ENCODE measurements at places on chromosomes 7 and 10.

GRCh38 chr10:36333446-36333845, 691.4 kb upstream of the FZD8 start:
- no peak for DNase-seq

DNA sequence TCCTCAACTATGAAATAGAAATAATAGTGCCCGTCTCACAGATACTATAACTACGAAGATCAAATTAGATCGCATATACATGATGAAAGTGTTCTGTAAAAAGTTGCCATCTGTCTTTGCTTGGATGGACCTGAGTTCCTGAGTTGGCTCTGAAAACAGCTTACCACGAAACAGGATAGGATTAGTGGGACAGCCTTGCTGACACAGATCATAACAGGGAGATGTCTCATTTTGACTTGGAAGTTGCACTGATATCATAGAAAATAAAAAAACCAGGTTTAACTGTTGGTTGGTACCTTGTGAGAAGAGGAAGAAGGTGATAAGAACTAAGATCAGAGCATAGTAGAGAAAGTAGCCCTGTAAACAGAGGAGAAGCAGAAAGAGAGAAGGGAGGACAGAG, 79.3 kb upstream of the AGBL3 start:
- DNase-seq, result no peak

DNA sequence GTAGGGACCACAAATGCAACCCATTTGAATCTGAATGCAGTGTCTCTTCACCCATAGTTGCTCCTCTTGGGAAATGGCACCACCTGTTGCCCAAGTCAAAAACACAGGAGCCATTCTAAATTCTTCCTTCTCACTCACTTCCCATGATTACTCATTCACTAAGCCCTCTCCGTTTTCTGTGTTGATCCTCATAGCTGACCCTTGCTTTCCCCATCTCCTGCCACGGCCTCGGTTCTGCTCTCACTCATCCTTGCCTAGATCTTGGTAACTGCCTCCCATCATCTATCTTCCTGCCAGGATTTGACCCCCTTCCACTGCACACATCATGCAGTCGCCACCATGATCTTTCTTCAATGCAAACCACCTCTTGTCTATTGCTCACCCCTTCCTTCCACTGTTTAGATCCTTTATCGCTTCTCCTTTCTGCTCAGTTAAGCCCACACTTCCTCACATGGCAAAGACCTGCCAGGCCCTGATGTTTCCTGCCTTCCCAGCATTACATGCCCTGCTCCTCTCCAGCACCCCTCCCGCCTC, 19.0 kb upstream of the CPN1 start:
- no peak for DNase-seq

DNA sequence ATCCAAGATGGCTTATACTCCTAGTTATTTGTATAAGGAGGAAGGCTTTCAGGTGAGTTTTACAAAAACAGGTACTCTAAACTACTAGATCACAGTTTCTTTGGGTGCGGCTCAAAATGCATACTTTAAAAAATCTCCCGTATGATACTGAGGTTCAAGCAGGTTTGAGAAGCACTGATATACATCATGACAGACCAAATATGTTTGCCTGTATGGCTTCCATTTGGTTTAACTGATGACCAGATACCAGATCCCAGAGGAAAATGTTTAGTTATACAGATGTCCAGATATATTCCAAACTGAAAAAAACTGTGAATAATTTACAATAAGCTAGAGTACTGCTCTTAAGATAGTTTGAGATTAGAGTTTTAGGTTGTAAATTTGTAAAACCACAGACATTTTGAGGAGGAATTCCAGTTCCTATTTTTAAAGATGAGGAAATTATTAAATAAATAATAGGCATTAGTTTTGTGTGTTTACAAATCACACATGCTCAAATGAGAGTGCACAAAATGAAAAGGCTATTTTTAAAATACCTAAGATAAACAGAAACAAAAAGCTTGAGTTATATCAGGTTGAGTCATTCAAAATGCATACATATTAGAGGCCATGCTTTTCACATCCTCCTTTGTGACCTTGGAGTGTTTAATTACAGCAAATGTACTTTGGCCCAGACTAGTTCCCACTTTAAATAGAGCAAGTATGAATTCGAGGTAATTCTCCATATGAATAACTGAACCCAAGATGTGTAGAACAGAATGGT, 60.5 kb downstream of the SEMA3C start:
- DNase-seq, result no peak

- no peak for DNase-seq
Measured at GRCh38 chr10:76879116-76879913, 758.3 kb downstream of the KCNMA1 start.

DNA sequence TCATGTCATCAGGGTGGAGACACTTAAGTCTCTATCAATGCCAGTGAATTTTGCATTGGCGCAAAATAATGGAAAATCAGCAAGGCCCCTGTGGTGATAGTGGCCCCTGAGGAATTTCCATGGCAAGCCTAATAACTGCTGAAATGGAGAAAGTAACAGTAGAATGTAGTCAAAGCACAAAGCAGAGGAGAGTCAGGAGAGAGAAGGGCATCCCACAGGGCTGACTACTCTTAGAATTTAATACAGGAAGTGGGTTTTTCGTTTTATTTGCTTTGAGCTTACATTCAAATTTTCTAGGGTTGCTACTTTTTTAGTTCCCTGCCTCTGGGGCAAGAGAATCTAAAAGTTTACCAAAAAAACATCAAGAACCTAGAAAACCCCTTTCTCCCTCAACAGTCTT, 39.0 kb downstream of the BZW2 start:
- no peak for DNase-seq

DNA sequence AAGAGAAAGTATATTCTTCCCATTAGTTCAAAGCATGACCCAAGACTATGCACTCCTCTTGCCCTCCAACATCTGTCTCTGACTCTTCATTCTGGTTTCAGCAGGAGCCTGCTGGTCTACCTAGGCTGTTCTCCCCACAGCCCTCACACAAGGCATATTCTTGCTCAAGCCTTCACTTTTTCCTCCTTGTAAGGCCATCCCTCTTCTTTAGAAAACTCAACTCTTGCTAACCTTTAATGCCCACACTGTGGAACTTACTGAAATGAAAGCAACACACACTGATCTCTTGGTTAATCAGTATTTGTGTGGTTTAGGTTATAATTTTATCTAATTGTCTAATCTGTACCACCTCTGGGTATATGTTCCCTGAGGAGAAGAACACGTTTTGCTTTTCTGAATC, 75.8 kb downstream of the PRKCQ start:
- no peak for DNase-seq

- DNase-seq, result no peak
Measured at GRCh38 chr7:128738570-128739047, 550 bp upstream of the CALU start.

DNA sequence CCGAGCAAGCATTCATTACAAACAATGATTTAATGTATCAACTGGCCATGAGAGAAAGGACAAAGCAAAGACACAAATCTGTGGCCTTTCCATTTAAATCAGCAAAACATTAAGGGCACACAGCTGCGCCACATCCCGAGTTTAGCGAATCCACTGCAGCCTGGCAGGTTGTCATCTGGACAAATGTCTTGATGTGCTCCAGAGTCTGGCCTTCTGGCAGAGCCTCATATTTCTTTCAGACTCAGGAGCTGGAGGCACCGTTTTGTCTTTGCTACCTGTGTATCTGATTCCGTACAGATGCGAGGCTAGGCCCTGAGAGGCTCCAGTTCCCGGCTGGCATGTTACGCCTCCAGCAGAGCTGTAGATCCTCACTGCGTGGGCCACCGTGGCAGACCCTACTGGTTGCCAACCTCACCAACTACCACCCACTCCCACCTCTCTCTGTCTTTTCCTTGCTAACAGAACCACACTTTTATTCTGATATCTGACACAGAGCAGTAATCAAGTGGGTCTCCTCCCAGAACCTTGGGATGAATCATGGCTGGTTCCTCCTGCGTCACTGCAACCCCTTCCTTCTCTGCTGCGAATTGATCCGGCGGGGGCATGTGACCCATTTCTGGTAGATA, 40.9 kb upstream of the EFCAB10 start:
- DNase-seq, result no peak

All from mesothelial cell of epicardium (in vitro differentiated cells).